DMS 273 treated with DMSO at 0.1 percent for 48 hours (cell line): ENCODE measurements at places on chromosomes 2 and 18.

DNA sequence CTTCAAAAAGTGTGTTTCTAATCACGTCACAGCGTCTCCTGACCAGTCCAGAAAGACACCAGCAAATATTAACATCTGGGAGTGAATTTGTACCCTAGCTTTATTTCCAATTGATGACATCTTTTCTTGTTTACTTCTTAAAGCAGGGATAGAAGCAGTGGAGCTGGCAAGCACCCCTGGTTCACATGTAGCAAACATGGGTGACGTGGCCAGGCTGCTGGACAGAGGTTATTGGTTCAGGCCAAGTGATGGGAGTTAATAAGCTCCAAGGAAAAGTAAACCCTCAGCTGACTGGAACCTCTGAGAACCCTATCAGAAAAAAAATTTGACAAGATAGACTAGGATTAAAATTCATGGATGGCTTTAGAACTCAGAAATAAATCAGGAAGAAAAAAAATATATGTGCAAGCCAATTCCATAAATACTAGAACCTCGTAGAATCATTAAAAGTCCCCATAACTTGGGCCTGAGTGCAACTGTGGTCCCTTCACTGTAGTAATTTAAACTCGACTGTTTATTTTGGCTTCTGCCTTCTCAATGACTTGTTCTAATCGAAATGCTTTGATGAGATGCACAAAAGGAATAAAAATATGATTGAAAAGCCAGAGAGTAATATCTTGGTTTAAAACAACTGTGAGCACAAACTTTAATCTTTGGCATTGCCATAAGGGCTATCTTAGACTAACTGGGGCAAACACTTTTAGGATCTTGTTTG is 121.5 kb upstream of the CTAGE1 start:
- no peak for DNase-seq

DNA sequence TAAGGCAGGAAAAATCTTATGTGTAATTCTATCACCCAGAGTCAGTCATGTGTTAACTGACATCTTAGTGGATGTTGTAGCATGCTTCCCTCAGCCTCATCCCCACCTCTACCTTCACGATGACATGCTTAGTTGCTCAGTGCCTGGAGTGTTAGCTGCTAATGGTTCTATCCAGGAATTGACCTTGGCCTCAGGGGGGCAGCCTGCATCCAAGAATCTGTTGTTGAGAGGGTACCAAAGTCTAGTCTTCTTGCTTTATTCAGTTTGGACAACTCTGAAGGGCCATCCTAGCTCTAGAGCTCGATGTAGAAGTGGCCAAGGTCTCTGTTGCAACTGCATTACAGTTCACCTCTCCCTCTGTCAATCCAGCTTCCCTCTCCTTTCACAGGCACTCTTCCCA is 61.2 kb downstream of the ACYP2 start:
- DNase-seq: no peak

DNA sequence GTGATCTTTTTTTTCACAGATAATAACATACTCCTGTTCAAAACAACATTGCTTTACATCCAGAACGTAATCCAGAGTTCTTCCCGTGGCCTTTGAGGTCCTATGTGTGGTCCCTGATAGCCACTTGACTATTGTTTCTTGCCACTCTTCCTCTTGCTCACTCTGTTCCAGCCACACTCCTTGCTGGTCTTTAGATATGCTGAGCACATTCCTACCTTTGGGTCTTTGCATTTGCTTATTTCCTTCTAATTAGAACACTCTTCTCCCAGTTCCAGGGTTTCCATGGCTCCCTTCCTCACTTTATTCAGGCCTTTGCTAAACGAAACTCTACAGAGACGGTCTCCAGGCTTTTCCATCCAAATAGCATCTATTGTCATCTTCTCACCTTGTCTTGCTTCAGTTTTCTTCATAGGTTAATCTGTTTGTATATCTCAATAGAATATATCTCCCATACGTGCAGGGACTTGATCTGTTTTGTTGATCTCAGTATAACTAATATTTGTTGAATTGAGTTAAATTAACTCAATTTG is 59.9 kb downstream of the ACSL3 start:
- no peak for DNase-seq

GRCh38 chr2:237156857-237157779 is 71.4 kb downstream of the COPS8 start:
- no peak for DNase-seq

GRCh38 chr2:232816657-232817056 is 40.3 kb upstream of the KCNJ13 start:
- DNase-seq: no peak

- no peak for DNase-seq
Measured at GRCh38 chr18:40414155-40414754, 1540.8 kb upstream of the PIK3C3 start.
